ENCODE measurements at places on chromosomes 5 and 9. TPM values are rescaled to one million over a fixed set of nuclear protein-coding genes. Genes with fewer than 3 reads are reported as not detected.

SPATA6L gene
- total RNA-seq, result 1.0 TPM

ALG2 gene
- total RNA-seq, result 47.8 TPM

ERP44 gene
- 20.9 TPM for total RNA-seq

HMCN2 gene
- total RNA-seq, result under 0.01 TPM

EDIL3 gene
- total RNA-seq, result 73.9 TPM

TMEFF1 gene
- total RNA-seq, result 3.7 TPM

SEPTIN8 gene
- total RNA-seq, result 21.7 TPM

FRMD3 gene
- 2.2 TPM for total RNA-seq

ADCY2 gene
- not detected for total RNA-seq

CKMT2 gene
- not detected for total RNA-seq

CARD9 gene
- 4.3 TPM for total RNA-seq

ARL14EPL gene
- total RNA-seq, result not detected

TOR4A gene
- total RNA-seq, result 4.6 TPM

GLDC gene
- total RNA-seq, result 3.5 TPM

F12 gene
- total RNA-seq, result 2.2 TPM

INSL4 gene
- not detected for total RNA-seq

SRA1 gene
- total RNA-seq, result 18.2 TPM

NXNL2 gene
- 1.1 TPM for total RNA-seq

SAXO1 gene
- not detected for total RNA-seq

DAB2IP gene
- total RNA-seq, result 32.5 TPM

NRG2 gene
- 0.12 TPM for total RNA-seq

NTNG2 gene
- 1.3 TPM for total RNA-seq

MAMDC2 gene
- total RNA-seq, result 7.7 TPM

IL4 gene
- not detected for total RNA-seq

PSD2 gene
- total RNA-seq, result not detected

NUTM2F gene
- not detected for total RNA-seq

FBXW2 gene
- total RNA-seq, result 27.2 TPM

GPR150 gene
- total RNA-seq, result 0.26 TPM

IL13 gene
- total RNA-seq, result not detected

RPS14 gene
- 4,446 TPM for total RNA-seq

IL7R gene
- 0.47 TPM for total RNA-seq

GKAP1 gene
- 0.12 TPM for total RNA-seq

RAI14 gene
- 47.7 TPM for total RNA-seq
